ENCODE measurements at places on chromosomes 13 and 19.

- DNase-seq: peak; percentile 86
Observed at GRCh38 chr19:8569066-8569771, 8.0 kb downstream of the MYO1F start.

- no peak for DNase-seq
Observed at GRCh38 chr13:90293793-90294361, 1053.6 kb upstream of the MIR17HG start.

GRCh38 chr13:27194895-27195764 lies 23.5 kb upstream of the USP12 start:
- peak; percentile 85 for DNase-seq

GRCh38 chr13:80131204-80131603 lies 209.7 kb downstream of the SPRY2 start:
- peak; percentile 55 for DNase-seq

GRCh38 chr13:24557081-24557480 lies 44.5 kb upstream of the PARP4 start:
- DNase-seq: no peak

GRCh38 chr19:28010656-28011055 lies 1202.3 kb downstream of the UQCRFS1 start:
- DNase-seq: no peak

GRCh38 chr13:114149774-114150740 lies 17.6 kb upstream of the RASA3 start:
- DNase-seq: no peak

DNA sequence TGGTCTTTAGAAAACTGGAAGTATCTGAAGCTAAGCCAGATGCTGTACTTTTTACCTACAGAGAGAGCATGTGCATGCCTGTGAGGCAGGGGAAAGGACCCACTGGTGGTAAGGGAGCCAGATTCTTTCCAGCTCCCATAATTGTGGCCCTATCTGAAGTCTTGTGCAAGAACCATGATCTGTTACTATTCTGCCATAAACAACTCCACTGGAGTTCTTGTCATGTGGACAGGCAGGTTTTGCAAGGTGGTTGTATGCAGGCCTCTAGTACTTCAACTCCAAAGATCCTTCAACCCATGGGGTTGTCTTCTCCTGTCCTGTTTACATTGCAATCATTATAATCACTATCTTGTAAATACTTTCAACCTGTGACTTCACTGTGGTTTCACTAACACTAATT lies 14.1 kb downstream of the PROSER1 start:
- DNase-seq: no peak

DNA sequence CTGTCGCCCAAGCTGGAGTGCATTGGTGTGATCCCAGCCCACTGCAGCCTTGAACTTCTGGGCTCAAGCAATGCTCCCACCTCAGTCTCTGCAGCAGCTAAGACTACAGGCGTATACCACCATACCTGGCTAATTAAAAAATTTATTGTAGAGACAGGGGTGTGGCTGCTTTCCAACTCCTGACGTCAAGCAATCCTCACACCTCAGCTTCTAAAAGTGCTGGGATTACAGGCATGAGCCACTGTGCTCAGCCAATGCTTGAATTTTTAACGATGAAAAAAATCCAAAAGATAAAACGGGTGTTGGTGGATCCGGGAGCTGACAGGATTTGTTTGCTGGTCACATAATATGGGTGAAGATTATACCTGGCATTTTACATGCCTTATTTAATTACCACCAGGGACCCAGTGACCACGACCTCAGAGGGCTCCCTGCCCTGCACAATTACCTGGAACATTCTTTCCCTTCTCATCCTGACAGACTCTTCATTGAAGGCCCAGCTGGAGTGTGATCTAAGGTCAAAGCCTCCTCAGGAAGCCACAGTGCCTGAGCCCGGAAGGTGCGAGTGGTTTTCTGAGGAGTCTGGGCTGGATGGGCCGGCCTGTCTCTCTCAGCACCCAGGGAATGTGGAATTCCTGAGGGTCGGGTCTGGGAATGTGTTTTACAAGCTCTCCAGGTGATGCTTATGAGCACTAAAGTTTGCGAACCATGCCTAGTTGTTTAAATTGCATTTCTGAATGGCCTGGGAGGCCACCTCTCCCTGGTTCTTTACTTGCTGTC lies 193.3 kb downstream of the USP12 start:
- no peak for DNase-seq

- no peak for DNase-seq
Observed at GRCh38 chr19:11273296-11273695, 11.0 kb upstream of the DOCK6 start.

DNA sequence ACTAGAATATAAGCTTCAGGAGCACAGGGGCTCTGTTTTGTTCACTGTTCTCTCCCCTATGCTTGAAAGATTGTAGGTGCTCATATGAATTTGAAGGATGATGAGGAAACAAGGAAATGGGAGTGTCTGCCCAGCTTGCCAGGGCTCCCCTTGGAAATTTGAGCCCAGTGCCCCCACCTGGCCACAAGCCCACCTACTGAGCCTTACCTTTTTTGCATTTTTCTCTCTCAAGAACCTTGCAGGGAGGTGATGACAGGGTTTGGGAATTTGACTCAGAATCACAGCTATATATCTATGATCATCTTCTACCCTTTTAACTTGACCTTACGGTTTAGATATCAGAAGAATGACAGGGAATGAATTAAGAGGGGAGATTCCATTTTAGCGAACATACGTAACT lies 33.8 kb downstream of the SERP2 start:
- no peak for DNase-seq

DNA sequence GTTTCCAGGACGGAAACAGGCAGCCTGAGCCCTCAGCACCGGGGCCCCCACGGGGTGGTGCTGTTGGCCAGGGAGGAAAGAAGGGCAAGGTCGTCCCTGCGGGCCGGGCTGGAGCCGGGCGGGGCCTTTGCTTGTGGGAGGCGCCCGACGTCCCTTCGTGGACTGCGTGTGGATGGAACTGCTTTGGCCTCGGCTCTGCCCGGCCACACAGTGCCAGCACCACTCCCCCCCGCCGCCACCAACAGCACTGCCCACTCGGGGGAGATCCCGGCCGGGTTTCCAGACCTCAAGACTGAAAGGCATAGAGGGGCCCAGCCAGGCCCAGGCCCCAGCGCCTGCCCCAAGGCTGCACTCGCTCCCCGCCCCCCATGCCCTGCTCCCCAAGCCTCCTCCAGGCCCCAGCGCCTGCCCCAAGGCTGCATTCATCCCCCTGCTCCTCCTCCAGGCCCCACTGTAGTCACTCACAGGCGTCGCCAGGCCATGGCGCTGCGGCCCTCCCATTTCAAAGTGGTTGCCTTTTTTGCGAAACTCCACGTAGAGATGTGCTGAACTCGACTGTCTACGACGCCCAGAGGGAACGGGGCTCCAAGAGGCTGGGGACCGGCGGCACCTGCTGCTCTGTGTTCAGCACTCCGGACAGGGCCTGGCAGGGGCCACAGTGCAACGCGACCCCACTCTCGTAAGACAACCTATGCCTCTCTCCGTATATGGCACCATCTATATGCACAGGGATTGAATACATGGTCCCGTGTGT lies 22.5 kb downstream of the C13orf46 start:
- DNase-seq: peak; percentile 50

GRCh38 chr13:47306991-47307390 lies 410.1 kb upstream of the HTR2A start:
- DNase-seq: no peak

- no peak for DNase-seq
Observed at GRCh38 chr19:49997709-49998108, 27.5 kb downstream of the VRK3 start.

DNA sequence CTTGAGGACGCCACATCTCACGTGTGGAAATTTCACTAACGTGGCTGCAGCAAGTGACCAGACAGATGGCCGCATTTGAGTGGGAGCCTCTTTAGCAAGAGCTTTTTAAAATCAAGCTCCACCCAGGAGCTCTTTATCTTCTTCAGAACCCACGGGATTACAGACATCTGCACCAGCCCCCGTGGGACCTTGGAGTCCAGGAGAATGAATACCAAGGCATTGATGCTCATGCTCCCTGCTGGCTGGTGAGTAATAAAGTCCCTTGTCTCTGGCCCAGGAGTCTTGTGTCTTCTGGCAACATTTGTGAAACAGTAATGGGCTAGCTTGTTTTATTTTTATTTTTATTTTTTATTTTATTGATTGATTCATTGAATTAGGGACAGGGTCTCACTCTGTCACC lies 64.4 kb downstream of the TRPM4 start:
- no peak for DNase-seq

DNA sequence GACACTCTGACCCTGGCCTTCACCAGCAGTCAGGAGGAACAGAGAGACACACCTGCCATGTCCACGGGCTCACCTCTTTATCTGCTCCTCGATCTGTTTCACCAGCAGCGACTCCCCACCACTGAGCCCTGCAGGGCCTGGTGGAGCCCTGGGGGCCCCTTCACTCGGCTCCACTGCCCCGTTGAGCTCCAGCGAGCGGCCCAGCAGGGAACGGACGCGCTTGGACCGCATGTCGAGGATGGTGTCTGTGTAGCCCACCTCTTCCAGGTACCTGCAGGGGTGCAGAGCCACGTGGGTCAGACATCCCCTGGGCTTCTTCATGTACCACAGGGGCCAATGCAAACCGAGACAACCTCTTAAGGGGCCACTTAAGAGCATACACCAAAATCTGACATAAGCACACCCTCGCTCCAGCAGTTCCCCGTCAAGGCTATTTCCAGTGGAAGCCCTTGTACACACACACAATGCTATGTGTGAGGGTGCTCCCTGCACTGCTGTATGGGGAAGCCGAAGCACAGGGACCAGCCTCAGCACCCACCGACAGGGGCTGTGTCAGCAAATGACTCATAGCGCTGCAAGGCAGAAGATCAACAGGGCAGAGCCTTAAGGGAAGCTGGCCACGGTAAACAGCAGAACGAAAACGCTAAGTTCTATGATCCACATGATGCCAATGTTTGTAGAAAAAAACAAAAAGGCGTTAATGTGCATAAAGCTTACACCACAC lies 12.7 kb upstream of the FKRP start:
- DNase-seq: no peak

GRCh38 chr19:6249296-6249695 lies 30.5 kb downstream of the MLLT1 start:
- DNase-seq: no peak

GRCh38 chr19:42113641-42114348 lies 18.5 kb downstream of the POU2F2 start:
- DNase-seq: peak; percentile 97

DNA sequence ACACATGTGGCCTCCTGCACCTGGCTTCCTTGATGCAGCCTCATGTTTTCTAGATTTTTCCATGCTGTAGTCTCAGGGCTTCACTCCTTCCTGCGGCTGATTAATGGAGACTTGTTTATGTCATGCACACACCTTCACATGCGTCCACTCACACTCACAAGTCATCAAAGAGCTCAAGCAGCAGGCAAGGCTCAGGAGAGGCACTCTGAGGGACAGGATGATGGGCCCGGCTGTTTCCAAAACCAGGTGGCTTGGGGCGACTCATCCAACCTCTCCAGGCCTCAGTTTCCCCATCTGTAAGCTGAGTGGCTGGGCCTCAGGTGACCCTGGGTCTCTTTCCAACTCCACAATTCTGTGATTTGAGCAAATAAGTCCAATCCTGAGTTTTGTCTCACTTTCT lies 36.9 kb downstream of the RASA3 start:
- DNase-seq: no peak

GRCh38 chr13:32503727-32504126 lies 34.9 kb downstream of the N4BP2L2 start:
- no peak for DNase-seq

- DNase-seq: no peak
Observed at GRCh38 chr13:111514610-111515306, 194.3 kb downstream of the TEX29 start.

- no peak for DNase-seq
Observed at GRCh38 chr13:48535766-48536165, 2.9 kb upstream of the RCBTB2 start.

GRCh38 chr19:18100710-18101109 lies 3.1 kb downstream of the MAST3 start:
- DNase-seq: no peak

- DNase-seq: no peak
Observed at GRCh38 chr19:36488118-36488845, 1.1 kb downstream of the ZNF566 start.

GRCh38 chr13:102028868-102029267 lies 373.0 kb downstream of the FGF14 start:
- no peak for DNase-seq

DNA sequence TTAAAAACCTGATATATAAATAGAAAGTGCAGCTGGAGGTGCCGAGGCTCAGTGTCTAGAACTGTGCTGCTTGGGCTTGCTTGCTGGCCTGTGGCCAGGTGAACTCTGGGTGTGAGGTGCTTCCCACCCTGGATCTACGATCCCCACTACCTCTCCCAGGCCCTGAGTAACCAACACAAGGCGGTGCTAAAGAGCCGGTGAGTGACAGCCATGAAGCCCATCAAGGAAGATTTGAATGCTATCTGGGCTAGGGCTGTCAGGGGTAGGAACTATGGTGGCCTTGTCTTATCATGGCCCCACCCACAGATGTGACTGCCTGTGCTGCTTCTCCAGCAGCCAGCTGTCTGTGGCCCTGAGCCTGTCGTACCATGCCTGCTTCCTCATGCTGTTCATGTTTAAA lies 25.6 kb upstream of the ZNF91 start:
- no peak for DNase-seq

GRCh38 chr19:17526922-17527321 lies 15.5 kb downstream of the PGLS start:
- no peak for DNase-seq

- no peak for DNase-seq
Observed at GRCh38 chr13:32317716-32318465, 2.6 kb downstream of the BRCA2 start.

- no peak for DNase-seq
Observed at GRCh38 chr19:56841193-56841543, 642 bp upstream of the PEG3 start.

DNA sequence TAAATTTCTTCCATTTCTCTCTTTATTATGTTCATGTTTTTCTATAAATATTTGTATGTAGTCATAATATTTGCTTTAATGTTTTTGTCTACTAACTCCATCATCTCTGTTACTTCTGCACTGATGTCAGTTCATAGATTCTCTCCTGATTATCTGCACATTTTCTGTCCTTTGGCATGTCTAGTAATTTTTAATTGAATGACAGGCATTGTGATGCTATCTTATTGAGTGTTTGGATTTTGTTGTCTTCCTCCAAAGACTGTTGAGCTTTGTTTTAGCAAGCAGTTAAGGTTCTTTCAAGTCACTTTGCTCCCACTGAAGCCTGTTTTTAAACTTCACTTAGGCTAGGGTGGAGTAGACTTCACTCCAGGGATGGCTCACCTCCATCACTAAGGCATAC lies 276.8 kb downstream of the DLEU7 start:
- no peak for DNase-seq

GRCh38 chr19:2714531-2715269 lies 6.5 kb downstream of the DIRAS1 start:
- no peak for DNase-seq

GRCh38 chr13:73532987-73533510 lies 474.2 kb downstream of the KLF5 start:
- no peak for DNase-seq

GRCh38 chr19:16285769-16286498 lies 38.7 kb upstream of the KLF2 start:
- no peak for DNase-seq

- no peak for DNase-seq
Observed at GRCh38 chr13:112229992-112230872, 145.9 kb upstream of the SPACA7 start.

Data from stromal cell of bone marrow (primary cell).